Ovary (tissue), 10 donors: ENCODE measurements at places on chromosomes 6 and 20. TPM values are rescaled to one million over a fixed set of nuclear protein-coding genes. Genes with fewer than 3 reads are reported as not detected.
A peak's percentile ranks its signal among the peaks of the same experiment; 100 is the strongest.

IYD gene
- not detected for total RNA-seq

TNFRSF21 gene
- total RNA-seq, result 14.9 TPM

CLIC5 gene
- 2.9 TPM for total RNA-seq

MAFB gene
- total RNA-seq, result 7.9 TPM

ZSCAN31 gene
- total RNA-seq, result 40.1 TPM

WFDC6 gene
- not detected for total RNA-seq

- H3K4me1 ChIP-seq, result peaks cover 13% of the 10 kb centered on the region
- peak within 1 kb of the TSS; percentile 37 for H3K4me3 ChIP-seq
- H3K36me3 ChIP-seq, result no peaks in the 10 kb centered on the region
- H3K27ac ChIP-seq, result peak within 1 kb of the TSS; percentile 95
- peak; percentile 93 for DNase-seq
- H3K27me3 ChIP-seq, result no peaks in the 10 kb centered on the region
Observed at GRCh38 chr20:33731693-33732165, at the start of gene ZNF341. TSS of gene ZNF341 (plus strand) at chr20:33731996. CDS start at chr20:33732022, 26 bp downstream.

DNA sequence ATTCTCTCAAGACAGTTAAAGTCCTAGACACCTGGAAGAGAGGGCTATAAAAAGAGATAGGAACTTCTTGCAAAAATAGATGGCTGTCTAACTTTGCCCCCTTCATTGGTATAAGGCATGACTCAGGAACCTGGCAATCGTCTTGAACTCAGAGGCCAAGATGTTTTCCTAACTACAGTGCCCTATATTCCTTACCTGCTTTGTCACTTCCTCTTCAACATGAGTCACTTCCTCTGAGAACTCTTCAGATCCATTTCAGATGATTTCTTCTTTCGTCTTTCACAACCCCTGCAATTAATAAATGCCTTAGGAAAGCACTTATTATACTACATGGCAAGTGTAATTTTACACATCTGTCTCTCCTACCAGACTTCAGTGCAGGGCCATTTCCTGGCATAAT is 83.5 kb downstream of the HAO1 start:
- H3K4me1 ChIP-seq, result no peaks in the 10 kb centered on the region
- H3K4me3 ChIP-seq, result no peak overlapping the region
- H3K27ac ChIP-seq, result no peak overlapping the region
- DNase-seq, result no peak

DNA sequence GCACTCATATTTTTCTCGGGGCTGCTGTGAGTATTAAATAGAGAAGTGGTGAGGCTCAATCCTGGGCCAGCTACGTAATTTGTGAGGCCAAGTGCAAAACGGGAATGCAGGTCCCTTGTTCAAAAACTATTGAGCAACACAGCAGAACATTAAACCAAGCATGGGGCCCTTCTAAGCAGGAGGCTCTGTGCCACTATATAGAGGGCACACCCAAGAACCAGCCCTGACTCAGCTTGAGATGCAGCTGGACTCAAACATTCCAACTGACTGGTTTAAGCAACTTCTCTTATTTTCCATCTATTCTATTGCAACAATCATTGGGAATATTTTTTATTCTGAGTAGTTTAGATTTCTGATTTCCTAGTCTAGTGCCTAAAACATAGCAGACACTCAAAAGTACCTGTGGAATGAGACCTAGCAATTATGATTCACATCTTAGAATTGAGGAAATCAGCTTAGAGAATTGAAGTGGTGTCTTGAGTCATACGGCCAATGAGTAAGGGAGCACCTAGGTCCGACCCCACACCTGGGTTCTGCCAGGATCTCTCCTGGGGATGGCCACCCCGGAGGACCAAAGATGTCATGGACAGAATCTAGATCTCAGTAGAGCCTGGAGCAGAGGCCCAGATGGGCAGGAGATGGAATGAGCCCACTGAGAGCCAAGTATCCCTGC is 1.3 kb downstream of the SIRPB2 start:
- no peak overlapping the region for H3K27ac ChIP-seq
- no peak for DNase-seq
- no peaks in the 10 kb centered on the region for H3K4me1 ChIP-seq
- H3K36me3 ChIP-seq, result no peaks in the 10 kb centered on the region

DNA sequence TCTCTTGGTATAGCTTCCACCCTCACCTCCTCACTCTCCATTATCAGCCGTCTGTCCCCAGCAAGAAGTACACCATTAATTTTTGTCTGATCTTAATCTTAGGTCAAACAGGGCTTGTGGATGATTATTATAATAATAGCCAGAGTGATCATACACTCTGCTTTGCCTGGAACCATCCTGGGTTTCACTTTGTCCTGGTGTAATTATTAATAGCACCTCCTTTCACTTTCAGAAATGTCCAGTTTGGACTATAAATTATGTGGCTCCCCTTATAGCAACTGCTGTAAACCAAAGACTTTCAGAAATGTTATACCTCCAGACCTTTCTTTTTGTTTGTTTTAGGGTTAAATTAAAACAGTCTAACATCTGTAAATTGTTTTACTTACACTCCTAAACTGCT is 951 bp upstream of the TRIM31 start:
- no peaks in the 10 kb centered on the region for H3K27me3 ChIP-seq
- no peak for DNase-seq
- no peaks in the 10 kb centered on the region for H3K4me1 ChIP-seq
- H3K4me3 ChIP-seq, result no peak overlapping the region

GRCh38 chr6:701700-702479 is 9.0 kb upstream of the EXOC2 start:
- no peaks in the 10 kb centered on the region for H3K36me3 ChIP-seq
- no peak overlapping the region for H3K4me3 ChIP-seq
- no peaks in the 10 kb centered on the region for H3K27me3 ChIP-seq

DNA sequence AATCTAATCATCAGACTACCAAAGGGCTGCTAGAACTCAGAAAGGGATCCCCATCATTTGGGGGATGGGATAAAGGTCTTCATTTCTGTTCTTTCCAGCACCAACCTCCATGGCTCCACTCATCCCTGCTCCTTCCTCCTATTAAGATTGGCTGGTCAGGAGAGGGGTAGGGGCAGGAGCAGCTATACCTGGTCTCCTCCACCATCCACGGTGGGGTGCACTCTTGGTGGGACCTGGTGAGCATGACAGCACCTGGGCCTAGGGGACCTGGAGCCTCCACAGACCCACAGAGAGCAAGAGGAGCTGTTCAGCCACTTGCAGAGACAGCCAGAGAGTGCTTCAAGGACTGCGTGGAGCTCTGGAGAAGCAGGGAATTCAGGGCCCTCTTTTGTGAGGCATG is 6.1 kb upstream of the ULBP2 start:
- no peak for DNase-seq
- no peak overlapping the region for H3K27ac ChIP-seq
- peaks cover 3% of the 10 kb centered on the region for H3K27me3 ChIP-seq
- no peaks in the 10 kb centered on the region for H3K36me3 ChIP-seq
- H3K4me1 ChIP-seq, result no peaks in the 10 kb centered on the region

DNA sequence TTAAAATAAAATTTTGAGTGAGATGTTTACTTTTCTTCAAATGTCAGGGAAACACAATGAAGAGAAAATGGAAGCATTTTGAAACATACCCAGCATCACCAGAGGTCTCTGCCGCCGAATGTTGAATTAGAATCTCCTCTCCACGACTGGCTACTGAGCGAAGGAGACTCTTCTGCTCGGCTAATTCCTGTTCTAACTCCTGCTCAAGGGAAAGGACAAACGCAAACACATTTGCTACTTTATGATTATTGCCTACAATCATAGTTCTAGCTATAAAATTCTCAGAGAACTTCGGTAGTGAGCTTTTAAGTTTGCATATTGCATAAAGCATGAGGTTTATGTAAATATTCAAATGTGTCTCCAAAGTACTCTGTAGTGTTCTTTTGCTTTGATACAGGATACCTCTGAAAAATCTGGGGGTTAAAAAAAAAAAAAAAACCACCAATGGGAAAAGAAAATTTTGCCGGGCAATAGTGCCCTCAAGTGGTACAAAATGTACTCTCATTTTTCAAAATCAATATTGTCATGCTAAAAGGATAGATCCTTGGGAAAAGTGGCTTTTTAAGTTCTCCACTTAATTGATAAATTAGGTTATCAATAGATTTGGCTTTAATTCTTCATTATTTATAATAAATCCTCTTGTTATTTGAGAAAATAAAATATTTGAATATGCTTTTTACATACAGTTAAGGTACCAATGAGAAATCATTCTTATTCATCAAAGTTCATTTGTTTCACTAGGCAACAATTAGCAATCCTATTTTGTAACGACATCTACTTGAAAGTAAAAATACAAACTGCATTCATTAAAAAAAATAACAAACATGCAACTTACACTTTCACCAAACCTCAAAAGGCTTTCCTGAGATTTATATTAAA is 369.0 kb downstream of the SYNE1 start:
- no peaks in the 10 kb centered on the region for H3K36me3 ChIP-seq
- H3K4me1 ChIP-seq, result peaks cover 13% of the 10 kb centered on the region
- H3K27ac ChIP-seq, result peak overlapping the region; percentile 11
- H3K27me3 ChIP-seq, result no peaks in the 10 kb centered on the region

- H3K27ac ChIP-seq, result no peak overlapping the region
- H3K27me3 ChIP-seq, result no peaks in the 10 kb centered on the region
- no peaks in the 10 kb centered on the region for H3K4me1 ChIP-seq
- no peaks in the 10 kb centered on the region for H3K36me3 ChIP-seq
Observed at GRCh38 chr20:41776421-41776820, 158.2 kb upstream of the CHD6 start.

GRCh38 chr6:80674669-80675068 is 568.2 kb downstream of the BCKDHB start:
- H3K27me3 ChIP-seq, result no peaks in the 10 kb centered on the region
- no peak for DNase-seq
- no peaks in the 10 kb centered on the region for H3K4me1 ChIP-seq

- H3K4me1 ChIP-seq, result no peaks in the 10 kb centered on the region
- H3K36me3 ChIP-seq, result no peaks in the 10 kb centered on the region
- no peaks in the 10 kb centered on the region for H3K27me3 ChIP-seq
- DNase-seq, result no peak
- H3K27ac ChIP-seq, result no peak overlapping the region
Observed at GRCh38 chr6:110101885-110102284, 77.6 kb downstream of the WASF1 start.

- H3K4me3 ChIP-seq, result no peak overlapping the region
- no peaks in the 10 kb centered on the region for H3K36me3 ChIP-seq
- H3K27me3 ChIP-seq, result no peaks in the 10 kb centered on the region
- DNase-seq, result no peak
Observed at GRCh38 chr6:22421198-22421597, 124.4 kb upstream of the PRL start.

DNA sequence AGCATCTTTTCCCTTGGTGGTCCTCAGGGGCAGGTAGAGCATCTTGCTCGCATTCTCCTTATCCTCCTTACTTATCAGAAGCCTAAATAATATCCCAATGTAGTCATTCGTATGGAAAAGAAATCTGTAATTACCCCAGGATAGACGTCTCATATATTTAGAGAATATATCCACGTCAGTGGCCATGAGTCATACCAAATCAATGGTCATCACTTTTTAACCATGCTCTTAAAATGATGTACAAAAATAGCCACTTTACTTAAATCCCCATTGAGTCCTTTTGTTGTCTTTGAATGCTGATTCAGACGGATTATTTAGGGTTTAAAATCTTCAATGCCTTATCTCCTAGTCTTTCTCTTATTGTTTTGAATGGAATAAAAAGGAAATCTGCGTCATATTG is 231.7 kb upstream of the STXBP5 start:
- no peak overlapping the region for H3K4me3 ChIP-seq
- no peaks in the 10 kb centered on the region for H3K4me1 ChIP-seq
- H3K27me3 ChIP-seq, result no peaks in the 10 kb centered on the region
- no peak for DNase-seq

- H3K4me3 ChIP-seq, result no peak overlapping the region
- no peaks in the 10 kb centered on the region for H3K27me3 ChIP-seq
- DNase-seq, result no peak
- H3K4me1 ChIP-seq, result no peaks in the 10 kb centered on the region
- H3K36me3 ChIP-seq, result no peaks in the 10 kb centered on the region
- H3K27ac ChIP-seq, result no peak overlapping the region
Observed at GRCh38 chr20:23497536-23497935, 6.6 kb downstream of the CST8 start.

- H3K27ac ChIP-seq, result no peak overlapping the region
- H3K27me3 ChIP-seq, result no peaks in the 10 kb centered on the region
- H3K4me1 ChIP-seq, result no peaks in the 10 kb centered on the region
- no peak overlapping the region for H3K4me3 ChIP-seq
- H3K36me3 ChIP-seq, result no peaks in the 10 kb centered on the region
Observed at GRCh38 chr20:43761386-43762340, 34.9 kb upstream of the GTSF1L start.

DNA sequence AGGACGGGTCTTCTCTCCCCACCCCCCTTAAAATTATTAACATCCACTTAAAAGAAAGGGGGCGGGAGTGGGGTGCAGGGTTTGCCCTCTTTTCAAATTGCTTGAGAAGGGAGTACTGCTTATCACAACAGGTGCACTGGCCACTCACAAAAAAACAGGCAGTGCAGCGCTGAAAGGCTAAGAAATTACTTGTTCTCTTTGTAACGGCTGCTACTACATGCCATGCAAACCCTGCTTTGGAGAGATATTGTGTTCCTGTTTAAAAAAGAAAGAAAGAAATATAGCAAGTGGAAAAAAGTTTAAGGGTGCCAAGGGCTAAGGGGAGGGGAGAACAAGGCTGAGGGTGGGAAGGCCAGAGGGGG is 312.7 kb upstream of the JARID2 start:
- H3K27ac ChIP-seq, result no peak overlapping the region
- H3K4me1 ChIP-seq, result no peaks in the 10 kb centered on the region
- no peak for DNase-seq
- H3K27me3 ChIP-seq, result no peaks in the 10 kb centered on the region
- H3K36me3 ChIP-seq, result no peaks in the 10 kb centered on the region
- H3K4me3 ChIP-seq, result no peak overlapping the region

GRCh38 chr20:58466729-58467571 is 48.2 kb downstream of the APCDD1L start:
- H3K4me1 ChIP-seq, result no peaks in the 10 kb centered on the region
- DNase-seq, result no peak
- no peak overlapping the region for H3K4me3 ChIP-seq
- no peaks in the 10 kb centered on the region for H3K36me3 ChIP-seq
- no peaks in the 10 kb centered on the region for H3K27me3 ChIP-seq

DNA sequence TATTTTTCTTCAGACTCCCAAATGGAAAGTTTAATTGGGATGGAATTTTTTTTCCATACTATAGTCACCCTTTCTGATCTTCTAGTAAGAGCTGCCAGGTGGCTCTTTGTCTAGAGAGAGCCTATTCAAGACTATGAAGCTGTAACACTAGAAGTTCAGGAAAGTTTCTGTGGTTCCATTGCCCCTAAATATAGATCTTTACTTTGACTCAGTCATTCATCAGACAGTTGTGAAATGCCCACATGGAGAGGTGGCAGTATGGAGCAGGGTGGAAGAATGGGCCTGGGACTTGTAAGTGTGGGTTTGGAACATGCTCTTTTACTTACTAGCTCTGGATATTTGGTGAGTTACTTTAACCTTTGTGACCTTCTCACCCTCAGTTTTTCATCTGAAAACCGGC is 87.8 kb downstream of the CTNNBL1 start:
- no peak for DNase-seq
- H3K27ac ChIP-seq, result no peak overlapping the region
- no peaks in the 10 kb centered on the region for H3K36me3 ChIP-seq
- H3K27me3 ChIP-seq, result no peaks in the 10 kb centered on the region
- no peak overlapping the region for H3K4me3 ChIP-seq

GRCh38 chr20:24337551-24337950 is 131.9 kb upstream of the SYNDIG1 start:
- no peak overlapping the region for H3K27ac ChIP-seq
- H3K4me1 ChIP-seq, result peaks cover 3% of the 10 kb centered on the region
- no peak for DNase-seq
- no peaks in the 10 kb centered on the region for H3K27me3 ChIP-seq
